Activated CD4-positive, alpha-beta T cell treated with anti-CD3 and anti-CD28 coated beads, Interleukin-2, amount 50 U/mL, for 24 hours (primary cell): ENCODE measurements at places on chromosomes 6 and 20.

DNA sequence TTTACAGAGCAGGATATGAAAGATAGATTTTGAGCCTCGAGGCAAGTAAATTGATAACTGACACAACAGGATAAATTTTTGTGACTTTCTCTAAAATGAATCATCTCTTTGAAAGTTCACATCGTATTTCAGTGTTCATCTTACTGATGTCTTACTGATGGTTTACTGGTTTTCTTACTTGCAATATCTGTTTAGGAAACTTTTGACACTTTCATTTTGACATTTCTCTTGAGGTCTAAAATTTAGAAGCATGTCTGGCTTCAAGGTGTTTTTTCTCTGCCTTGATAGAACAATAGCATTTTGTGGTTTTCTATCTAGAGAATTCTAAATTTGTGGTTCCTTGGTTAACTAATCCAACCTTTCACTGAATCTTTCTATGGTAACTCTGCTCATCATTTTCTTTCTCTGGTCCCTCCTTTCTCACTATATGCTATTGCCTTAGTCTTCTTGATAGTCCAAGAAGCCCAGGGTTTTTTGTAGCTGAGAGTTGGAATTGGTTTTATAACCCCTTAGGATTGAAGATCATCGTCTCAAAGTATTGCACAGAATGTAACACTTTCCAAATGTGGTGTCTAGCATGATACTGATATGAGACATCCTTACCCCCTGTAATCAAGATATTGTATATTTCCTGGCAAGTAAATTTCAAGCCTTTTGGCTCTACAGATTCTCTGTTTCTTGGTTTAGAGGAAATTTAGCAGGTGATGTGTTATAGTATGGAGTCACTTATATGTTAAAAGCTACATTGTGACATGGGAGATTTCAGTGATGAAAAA lies 98.7 kb downstream of the RNF144B start:
- DNase-seq = no peak

DNA sequence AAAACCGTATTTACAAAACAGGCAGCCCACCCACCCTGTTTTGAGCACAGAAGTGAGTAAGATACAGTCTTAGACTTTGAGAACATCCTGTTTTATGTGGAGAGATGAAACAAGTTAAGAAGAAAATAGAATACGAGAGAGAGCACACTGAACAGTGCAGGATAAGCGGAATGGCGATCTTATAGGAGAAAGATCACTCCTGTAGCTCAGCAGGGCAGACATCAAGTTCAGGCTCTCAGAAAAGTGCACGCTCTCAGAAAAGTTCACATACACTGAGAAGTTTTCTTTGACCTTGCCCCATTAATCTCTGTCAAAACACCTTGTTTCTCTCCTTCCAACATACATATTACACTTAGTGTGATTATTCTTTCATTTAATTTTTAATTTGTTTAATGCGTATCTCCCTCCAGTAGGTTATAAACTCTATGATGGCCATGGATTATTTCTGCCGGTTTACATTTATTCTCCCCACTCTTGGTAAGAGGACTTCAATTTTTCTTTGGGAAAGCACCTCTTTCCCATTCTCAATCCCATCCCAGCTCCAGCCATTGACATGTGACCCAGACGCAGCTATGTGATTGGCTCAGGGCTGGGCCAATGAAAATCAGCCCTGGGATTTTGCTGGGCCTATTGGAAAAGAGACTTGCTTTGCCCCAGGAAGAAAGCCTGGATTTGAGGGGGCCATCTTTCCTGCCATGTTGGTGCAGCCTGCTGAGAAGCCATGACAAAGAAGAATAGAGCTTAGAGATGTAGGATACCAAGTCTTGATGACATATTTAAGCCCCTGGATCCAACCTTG lies 16.2 kb downstream of the KCNB1 start:
- DNase-seq = no peak

GRCh38 chr20:19256906-19257595 lies 44.6 kb downstream of the SLC24A3 start:
- no peak for DNase-seq

GRCh38 chr6:151004383-151005024 lies 139.0 kb downstream of the MTHFD1L start:
- DNase-seq = no peak

- peak; percentile 4 for DNase-seq
Measured at GRCh38 chr6:35804996-35805736, at the start of gene LHFPL5. Gene LHFPL5, plus strand, starts transcription at chr6:35805352. Its CDS starts 319 bp downstream, at chr6:35805671.
